Activated CD8-positive, alpha-beta memory T cell treated with anti-CD3 and anti-CD28 coated beads for 1 hour (primary cell): ENCODE measurements at places on chromosomes 1 and 21.

- no peak for DNase-seq
Measured at GRCh38 chr1:229365569-229365968, 22.7 kb upstream of the CCSAP start.

DNA sequence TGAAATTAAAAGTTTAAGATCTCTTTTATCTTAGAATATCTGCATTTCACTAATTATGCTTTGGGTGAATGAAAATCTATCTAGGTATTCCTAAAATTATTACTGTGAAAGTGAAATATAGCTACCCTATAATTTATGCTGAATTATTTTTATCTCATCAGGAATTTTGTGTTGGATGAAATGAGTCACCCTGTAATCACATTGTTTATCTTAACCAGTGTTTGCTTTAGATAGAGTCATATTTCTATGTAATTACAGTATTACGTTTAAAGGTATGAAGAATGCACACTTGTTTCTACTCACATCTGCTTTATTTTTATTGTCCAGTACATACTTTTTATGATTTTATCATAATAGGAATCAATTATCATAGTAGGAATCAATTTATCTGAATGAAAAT lies 249.2 kb downstream of the NCAM2 start:
- DNase-seq = no peak

DNA sequence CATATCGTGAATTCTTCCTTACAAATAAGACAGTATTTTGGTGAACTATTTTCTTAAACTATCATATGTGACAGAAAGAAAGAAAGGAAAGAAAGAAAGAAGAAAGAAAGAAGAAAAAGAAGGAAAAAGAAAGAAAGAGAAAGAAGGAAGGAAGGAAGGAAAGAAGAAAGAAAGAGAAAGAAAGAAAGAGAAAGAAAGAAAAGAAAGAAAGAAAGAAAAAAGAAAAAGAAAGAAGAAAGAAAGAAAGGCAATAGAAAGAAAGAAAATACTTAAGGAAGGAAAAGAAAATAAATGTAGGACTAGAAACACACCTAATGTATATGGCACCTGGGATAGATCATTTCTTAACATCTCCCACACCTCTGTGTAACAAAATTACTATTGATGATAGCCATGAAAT lies 120.4 kb downstream of the PLA2G4A start:
- DNase-seq = no peak

DNA sequence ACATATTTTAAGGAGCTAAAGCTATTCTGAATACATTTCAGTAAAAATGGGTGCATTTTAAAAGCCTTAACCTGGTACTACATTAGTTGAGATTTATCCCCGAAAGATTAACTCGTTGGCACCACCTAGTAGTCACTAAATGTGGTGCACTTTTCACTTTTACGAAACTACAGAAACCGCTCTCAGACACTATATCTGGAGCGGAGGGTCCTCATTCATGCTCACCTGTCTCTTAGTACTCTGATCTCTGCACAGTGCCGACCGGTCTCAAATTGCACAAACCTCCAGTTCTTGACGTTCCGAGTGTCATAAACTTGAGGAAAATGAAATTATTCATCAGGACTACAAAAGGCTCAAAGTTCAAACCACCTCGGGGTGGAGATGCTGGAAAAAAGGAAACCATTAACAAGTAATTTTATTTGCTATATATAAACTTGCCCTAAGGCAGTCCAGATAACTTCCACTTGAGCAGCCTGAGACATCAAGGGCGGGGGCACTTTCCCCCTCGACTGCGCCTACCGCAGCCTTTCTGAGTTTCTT lies 722 bp downstream of the LZIC start:
- no peak for DNase-seq

- no peak for DNase-seq
Measured at GRCh38 chr1:239840790-239841189, 250.9 kb upstream of the FMN2 start.

GRCh38 chr1:246599315-246599714 lies 33.1 kb downstream of the CNST start:
- no peak for DNase-seq

GRCh38 chr1:220113136-220113695 lies 19.3 kb downstream of the IARS2 start:
- no peak for DNase-seq

GRCh38 chr1:234896477-234897389 lies 231.9 kb downstream of the TOMM20 start:
- DNase-seq = no peak

DNA sequence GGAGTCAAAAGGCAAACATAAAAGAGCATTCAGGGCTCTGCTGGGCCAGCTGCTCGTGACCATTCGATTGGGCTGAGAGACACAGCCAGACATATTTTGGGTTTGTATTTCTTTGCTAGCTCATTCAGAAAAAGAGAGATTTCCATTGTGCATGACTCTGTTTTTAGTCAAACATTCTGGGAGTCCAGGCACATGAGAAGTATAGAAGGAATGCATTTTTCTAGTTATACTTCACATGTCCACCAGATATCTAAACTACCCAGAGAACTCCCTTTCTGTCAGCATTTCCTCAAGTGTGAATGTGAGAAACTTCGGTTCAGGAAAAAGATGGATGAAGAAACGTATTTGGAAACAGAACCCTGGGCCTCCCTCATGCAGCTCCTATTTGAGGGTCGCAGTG lies 6.3 kb upstream of the KCNE1 start:
- no peak for DNase-seq

GRCh38 chr1:116664366-116664977 lies 3.1 kb downstream of the IGSF3 start:
- DNase-seq = no peak

DNA sequence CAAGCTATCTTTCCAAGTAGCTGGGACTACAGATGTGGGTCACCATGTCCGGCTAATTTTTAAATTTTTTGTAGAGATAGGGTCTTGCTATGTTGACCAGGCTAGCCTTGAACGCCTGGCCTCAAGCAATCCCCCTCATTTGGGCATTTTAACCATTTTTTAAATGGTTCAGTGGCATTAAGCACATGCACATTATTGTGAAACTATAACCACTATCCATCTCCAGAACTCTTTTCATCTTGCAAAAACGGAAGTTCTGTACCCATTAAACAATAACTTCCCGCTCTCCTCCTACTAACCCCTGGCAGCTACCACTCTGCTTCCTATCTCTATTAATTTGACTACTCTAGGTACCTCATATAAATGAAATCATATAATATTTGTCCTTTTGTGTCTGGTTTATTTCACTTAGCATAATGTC lies 4.8 kb upstream of the IL6R start:
- no peak for DNase-seq

GRCh38 chr1:39973503-39974135 lies 18.7 kb downstream of the MFSD2A start:
- DNase-seq = peak; percentile 61

DNA sequence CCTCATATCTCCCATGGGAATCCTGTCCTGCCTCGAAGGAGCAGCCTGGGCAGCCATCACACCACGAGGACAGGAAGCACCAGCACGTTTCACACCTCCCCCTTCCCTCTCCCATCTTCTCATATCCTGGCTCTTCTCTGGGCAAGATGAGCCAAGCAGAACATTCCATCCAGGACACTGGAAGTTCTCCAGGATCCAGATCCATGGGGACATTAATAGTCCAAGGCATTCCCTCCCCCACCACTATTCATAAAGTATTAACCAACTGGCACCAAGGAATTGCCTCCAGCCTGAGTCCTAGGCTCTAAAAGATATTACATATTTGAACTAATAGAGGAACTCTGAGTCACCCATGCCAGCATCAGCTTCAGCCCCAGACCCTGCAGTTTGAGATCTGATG lies 8.7 kb downstream of the SLAMF8 start:
- no peak for DNase-seq

- no peak for DNase-seq
Measured at GRCh38 chr1:165726169-165726568, 27.8 kb upstream of the ALDH9A1 start.

DNA sequence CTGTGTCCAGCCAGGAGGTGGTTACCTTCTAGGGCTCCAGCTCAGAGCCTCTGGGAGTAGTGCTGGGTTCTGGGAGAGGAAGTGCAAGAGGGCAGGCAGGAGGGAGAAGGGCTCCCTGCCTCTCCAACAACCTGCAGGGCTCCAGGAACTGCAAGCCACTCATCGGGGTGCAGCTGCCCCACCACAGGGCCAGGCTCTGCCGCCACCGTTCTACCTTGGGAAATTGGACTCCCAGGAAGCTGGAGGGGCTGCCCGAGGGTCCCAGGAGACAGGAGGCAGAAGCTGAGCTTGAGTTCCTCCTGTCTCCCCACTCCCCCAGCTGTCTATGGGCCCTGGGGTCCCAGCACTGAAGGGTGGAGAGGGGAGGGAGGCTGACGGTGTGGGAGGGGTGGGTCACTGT lies 7.4 kb upstream of the PRDM16 start:
- DNase-seq = no peak

GRCh38 chr1:36520771-36521420 lies 38.2 kb upstream of the CSF3R start:
- DNase-seq = no peak

DNA sequence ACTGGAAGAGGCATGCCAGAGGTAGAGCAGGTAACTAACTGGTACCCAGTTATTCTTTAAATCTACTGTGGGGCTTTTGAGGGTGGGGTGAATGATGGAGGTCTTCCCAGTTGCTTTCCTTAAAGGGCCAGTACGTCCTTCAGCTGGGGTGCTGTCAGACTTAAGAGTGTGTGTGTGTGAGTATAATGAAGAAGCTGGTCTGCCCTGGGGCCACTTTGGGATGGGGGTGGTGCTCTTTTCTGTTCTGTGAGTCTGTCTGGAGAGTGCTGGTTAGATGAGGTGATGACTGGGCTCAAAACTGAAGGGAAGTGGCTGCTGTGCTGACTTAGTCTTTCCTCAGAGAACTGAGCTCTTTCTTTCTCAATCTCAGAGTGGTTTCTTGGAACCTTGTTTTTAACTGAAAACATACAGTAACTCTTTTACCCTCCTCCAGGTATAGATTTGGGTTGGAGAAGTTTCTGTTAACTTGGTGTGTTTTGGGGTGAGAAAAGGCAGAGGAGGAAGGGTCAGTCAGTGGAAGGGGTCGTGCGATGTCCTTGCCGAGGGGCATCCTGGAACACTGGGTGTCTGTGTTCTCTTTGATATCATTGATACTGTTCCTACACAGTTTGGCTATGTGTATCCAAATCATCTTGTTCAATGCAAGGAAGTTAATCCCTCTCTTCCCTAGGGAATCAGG lies 746 bp downstream of the MACF1 start:
- DNase-seq = peak; percentile 35

DNA sequence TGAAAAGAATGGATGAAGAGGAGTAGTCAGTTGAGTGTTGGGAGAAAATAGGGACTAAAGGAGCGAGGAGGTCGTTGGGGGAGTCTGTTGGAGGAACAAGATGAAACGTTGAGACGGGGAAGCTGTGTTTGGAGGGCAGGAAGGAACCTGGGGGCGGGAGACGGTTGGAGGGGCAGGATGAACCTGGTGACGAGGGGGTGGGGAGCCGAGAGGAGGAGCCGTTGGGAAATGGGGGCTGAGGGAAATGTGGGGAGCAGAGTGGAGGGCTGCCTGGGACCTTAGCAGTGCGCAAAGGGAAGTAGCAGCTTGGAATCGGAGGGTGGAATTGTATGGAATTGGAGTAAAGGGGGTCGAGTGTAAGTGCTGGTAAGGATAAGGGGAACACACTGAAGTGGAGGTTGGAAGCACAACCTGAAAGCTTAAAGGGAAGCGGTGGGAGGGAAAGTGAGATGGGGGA lies 630 bp downstream of the MTF2 start:
- DNase-seq = no peak

DNA sequence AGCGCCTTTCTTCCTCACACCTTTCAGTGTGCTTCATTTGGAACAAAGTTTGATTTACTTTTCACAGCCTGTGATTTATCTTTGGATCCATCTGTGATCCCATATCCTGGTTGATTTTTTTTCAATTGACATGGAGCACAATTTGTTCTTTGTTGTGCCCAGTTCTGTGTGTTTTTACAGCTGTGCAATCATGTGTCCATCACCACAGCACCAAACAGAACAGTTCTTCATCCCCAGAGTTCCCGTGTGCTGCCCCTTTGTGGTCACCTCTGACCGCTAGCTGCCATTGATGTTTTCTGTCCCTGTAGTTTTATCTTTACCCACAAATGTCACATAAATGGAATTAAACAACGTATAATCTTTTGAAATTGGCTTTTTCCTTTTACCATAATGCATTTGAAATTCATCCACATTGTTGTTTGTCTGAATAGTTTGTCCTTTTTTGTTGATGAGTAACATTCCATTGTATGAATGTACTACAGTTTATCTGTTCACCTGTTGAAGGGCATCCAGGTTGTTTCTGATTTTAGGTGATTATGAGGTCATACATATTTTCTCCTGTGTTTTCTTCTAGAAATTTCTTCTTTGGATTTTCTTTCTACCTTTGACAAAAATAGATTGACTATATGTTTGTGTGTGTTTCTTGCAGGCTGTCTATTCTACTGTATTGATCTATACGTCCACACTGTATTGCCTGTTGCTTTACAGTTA lies 17.4 kb downstream of the MIGA1 start:
- no peak for DNase-seq

- DNase-seq = no peak
Measured at GRCh38 chr1:243270097-243270864, 14.4 kb downstream of the SDCCAG8 start.

DNA sequence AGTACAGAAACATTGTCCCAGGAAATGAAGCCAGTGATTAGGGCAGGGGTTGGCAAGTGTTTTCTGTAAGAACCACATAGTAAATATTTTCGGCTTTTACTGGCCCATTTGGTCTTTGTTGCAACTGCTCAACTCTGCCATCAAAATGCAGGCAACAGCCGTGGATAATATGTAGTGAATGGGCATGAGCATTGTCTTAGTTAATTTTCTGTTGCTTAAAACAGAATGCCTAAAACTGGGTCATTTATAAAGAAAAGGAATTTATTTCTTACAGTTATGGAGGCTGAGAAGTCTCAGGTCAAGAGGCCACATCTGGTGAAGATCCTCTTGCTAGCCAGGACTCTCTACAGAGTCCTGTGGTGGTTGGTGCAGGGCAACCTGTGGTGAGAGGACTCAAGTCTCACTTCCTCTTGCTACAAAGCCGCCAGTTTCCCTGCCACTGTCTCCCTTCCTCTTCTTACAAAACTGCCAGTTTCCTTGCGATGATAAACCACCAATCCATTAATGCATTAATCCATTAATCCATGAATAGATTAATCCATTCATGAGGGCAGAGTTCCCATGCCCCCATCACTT lies 166.4 kb downstream of the PSMG1 start:
- DNase-seq = no peak

GRCh38 chr1:204684206-204684570 lies 1.4 kb downstream of the LRRN2 start:
- DNase-seq = no peak

DNA sequence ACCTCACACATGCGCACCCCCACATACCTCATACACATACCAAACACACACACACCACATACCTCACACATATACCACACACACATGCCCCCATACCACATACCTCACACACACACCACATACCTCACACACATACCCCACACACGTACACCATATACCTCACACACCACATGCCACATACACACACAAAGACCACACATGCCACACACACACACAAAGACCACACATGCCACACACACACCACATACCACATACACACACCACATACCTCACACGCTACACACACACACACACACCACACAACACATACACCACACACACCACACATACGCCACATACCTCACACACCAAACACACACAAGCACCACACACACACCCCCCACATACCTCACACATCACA lies 30.0 kb downstream of the HIVEP3 start:
- DNase-seq = no peak
